Activated T-helper 1 cell treated with Interleukin-2 at 50 U/mL for 16 hours (primary cell): ENCODE measurements at places on chromosomes 3 and 15.

GRCh38 chr15:62931650-62932049, 110.9 kb upstream of the TPM1 start:
- DNase-seq, result no peak

DNA sequence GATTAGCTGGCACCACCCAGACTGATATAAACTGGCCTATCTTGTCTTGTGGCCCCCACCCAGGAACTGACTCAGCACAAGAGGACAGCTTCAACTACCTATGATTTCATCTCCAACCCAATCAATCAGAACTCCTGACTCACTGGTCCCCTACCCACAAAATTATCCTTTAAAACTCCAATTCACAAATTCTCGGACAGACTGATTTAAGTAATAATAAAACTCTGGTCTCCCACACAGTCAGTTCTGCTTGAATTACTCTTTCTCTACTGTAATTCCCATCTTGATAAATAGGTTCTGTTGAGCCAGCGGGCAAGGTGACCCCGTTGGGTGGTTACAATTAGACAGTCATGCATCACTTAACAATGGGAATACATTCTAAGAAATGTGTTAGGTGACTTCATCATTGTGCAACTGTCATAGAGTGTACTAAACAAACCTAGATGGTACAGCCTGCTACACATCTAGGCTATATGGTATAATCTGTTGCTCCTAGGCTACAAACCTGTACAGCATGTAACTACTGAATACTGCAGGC, 48.1 kb upstream of the MAP4 start:
- DNase-seq, result no peak

- DNase-seq, result no peak
Observed at GRCh38 chr3:179642871-179643270, 10.0 kb upstream of the USP13 start.

DNA sequence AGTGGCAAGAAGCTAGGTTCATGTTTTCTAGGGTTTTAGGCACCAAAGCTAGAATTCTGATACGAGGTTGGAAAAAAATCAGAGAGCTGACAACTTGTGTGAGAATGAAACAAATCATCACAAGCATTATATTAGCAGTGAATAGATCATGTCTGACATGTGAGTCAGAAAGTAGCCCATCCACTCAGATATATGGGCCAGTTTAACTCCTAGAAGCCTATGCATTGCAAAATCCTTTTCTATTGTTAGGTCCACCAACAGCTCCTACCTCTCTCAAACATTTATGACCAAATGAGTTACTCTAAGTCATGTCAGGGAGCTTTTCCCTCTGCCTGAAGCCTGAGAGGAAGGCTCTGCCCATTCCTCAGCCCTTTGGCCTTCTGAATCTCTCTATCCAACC, 44.0 kb downstream of the KBTBD12 start:
- DNase-seq, result no peak

GRCh38 chr3:177041021-177041729, 156.1 kb downstream of the TBL1XR1 start:
- DNase-seq, result no peak

DNA sequence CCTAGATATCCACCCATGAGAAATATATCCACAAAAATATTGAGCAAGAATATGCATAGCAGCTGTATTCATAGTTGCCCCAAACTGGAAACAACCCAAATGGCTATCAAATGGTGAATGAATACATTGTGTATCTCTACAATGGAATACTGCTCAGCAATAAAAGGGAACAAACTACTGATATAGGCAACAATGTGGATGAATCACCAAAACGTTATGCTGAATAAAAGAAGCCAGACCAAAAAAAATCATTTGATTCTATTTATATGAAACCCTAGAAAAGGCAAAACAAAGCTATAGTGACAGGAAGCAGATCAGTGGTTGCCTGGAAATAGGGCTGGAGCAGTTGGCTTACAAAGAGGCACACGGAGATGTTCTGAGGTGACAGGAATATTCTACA, 15.5 kb upstream of the CMTM7 start:
- DNase-seq, result no peak

GRCh38 chr3:154819491-154819890, 260.6 kb upstream of the MME start:
- no peak for DNase-seq

DNA sequence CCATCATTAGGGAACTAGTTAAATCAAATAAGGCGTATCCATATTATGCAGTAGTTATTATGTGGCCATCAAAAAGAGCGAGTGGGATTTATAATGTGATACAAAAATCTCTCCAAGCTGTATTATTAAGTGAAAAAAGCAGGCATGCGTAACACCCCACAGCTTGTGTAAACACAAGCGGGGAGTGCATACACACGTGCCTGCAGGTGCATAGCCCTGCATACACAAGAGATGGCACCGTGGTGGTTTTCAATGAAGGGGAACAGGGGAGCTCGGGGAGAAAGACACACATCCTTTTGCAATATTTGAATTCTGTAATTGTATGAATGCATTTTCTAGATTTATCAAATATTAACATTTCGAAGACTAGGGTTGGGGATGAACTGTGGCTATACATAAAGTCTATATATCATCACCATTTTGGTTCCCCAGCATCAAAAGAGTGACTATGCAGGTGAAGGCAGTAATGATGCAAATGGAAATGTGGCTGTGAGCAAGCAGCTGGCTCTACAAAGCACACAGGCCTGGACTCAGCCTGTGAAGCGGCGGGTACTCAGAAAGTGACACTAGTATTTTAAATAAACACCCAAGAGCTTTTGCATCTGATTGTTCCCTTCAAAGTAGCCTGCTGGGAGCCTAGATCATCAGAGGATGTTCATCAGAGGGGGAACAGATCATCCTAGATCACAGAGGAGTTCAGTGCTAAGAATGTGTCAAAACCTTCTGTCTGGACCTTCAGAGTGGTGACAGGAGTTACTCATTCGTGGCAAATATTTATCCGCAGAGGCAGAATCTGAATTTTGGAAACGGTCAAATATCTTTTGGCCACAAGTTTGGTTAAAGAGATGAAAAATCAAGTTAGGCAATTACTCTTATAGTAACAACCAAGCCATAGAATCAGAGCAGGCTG, 9.4 kb upstream of the KIF7 start:
- DNase-seq, result no peak

- DNase-seq, result no peak
Observed at GRCh38 chr15:27673766-27674445, 425.2 kb downstream of the OCA2 start.

DNA sequence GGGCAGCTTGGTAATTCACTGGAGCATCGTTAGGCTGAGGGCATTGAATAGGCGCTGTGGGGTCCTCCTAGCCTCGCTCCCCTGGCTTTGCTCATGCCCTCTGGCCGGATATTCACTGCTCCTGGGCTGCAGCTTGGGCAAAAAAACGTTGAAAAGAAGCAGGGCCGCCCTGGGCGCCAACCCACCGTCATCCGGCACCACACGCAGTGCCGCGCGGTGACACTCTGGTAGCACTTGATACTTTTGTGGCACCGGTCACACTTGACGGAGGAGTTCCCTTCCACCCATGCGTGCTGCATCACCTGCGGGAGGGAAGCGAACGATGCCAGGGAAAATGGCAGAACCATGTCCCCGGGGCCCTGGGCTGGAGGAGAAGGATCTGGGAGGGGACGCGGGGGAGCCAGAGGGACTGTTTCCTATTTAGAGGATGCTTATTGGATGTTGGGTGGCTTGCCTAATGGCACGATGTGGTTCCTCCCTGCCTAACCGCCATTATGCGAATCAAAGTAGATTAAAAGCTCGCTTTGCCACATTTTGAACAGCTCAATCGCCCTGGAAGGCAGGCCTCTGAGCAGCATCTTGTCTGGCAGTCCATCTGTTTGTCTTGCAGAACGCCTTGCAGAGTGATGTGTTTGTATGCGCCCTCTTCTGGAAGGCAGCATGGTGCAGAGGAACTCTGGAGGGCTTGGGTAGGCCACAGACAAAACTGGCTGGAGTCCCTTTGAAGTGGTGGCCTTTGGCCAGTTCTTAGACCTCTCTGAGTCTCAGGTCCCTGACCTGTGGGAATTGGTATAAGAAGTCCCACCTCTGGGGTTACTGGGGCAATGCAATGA, 93.2 kb downstream of the DGKG start:
- DNase-seq, result no peak

DNA sequence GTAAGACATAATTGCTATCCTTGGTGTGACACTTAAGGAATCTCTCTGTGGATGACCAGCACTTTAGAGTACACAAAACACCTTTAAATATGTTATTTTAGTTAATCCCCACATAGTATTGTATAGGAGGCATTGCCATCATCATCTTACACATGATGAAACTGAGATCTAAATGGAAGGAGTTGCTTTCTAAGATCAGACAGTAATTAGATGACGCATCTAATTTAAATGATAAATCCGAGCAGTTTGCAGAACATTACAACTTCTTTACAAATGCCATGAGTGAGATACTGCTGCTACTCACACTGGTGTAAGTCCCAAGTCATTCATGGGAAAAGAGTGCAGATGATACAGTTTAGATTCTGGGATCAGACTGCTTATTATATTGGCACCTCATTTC, 431.9 kb downstream of the MFSD1 start:
- no peak for DNase-seq
